ENCODE measurements at places on chromosomes 11 and 22.

DNA sequence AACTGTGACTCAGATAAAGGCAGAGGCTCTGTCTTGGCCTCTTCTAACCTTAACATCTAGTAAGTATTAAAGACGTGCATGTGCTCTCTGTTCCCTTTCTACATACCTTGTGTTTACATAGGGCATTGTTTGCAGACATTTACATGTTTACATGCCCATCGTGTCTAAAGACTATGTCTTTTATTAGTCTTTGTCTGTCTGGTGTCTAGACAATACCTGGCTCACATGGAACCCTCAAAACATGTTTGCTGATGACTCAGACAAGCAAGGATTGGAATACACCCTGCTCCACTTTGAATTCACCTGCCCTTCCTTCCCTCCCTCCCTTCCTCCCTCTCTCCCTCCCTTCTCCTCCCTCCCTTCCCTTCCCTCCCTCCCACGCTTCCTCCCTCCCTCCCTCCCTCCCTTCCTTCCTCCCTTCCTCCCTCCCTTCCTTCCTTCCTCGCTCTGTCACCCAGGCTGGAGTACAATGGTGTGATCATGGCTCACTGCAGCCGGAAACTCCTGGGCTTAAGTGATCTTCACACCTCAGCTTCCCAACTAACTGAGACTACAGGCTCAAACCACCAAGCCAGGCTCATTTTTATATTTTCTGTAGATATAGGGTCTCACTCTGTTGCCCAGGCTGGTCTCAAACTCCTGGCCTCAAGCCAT, 23.7 kb upstream of the SORL1-AS1 start:
- peak; percentile 82 for DNase-seq

DNA sequence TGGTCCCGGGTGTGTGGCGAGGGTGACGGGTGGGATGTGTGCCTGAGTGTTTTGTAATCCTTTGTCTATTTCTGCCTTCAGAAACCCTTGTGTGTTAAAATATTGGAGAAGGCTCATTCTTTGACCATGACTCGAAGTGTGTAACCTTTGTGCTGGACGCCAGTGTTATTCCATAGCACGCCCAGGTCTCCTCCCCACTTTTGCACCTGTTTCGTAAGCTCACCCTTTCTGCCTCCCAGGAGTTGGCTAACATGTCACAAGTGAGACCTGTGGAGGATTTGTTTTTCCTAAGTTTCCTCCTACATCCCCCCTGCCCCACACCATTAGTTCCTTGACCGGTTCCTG, 382 bp downstream of the C11orf54 start:
- peak; percentile 79 for DNase-seq

GRCh38 chr11:109858152-109858551, 235.0 kb upstream of the ZC3H12C start:
- no peak for DNase-seq

DNA sequence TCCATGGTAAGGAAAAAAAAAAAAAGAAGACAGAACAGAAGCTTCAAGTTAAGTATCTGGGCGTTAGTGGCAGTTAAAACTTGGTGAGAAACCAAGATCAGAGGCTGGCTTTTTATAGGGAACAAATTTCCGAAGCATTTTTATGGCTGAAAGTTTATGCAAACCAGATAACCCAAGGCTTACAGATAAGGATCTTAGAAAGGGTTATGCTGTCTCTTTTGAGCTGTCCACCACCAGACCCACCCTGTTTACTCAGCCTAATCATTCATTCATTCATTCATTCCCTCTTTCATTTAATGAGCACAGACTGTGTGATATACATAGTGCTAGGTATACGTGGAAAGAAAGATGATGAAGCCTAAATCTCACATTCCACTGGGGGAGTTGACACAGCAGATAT, 89.5 kb downstream of the ME3 start:
- DNase-seq, result no peak

- peak; percentile 21 for DNase-seq
These were observed 1.1 kb downstream of the SEC14L2 start for GRCh38 chr22:30397656-30398635.

- DNase-seq, result peak; percentile 25
These were observed 235.3 kb downstream of the CSNK2A3 start for GRCh38 chr11:11117730-11118129.

- no peak for DNase-seq
These were observed 9.6 kb upstream of the RANBP1 start for GRCh38 chr22:20106205-20106848.

DNA sequence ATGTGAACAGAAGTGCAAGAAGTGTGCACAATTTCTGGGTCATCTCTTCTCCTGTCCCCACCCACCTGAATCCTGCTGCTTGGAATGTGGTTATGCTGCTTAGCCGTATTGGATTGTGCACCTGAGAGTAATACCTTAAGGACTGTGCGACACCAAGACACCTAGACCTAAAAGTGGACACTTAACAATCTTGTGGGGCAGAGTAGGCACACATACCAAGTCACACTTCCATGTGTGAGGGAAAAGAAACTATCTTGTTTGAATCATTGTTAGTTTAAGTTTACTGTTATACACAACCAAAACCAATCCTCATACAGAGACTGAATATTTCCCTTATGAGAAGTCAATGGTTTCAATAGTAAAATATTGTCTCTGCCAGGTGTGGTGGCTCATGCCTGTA, 93.7 kb downstream of the CCDC83 start:
- DNase-seq, result peak; percentile 74

DNA sequence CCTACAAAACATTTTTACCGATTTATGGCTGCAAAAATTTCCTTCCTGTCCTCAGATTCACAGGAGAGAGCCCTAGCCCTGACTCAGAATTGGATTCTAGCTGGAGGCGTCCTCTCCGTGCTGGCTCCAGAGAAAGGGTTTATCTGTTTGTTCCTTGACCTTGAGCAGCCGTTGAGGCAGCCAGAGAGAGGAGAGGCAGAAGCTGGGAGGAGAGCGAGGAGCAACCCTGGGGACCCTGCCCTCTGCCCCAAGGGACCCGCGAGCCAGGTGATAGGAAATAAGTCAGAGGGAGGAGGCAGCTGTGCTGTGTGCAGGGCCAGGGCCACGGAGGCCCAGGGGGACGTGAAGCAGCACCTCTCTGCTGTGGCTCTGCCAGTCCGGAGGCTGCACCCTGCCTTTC, 75.6 kb downstream of the IGLL1 start:
- no peak for DNase-seq

DNA sequence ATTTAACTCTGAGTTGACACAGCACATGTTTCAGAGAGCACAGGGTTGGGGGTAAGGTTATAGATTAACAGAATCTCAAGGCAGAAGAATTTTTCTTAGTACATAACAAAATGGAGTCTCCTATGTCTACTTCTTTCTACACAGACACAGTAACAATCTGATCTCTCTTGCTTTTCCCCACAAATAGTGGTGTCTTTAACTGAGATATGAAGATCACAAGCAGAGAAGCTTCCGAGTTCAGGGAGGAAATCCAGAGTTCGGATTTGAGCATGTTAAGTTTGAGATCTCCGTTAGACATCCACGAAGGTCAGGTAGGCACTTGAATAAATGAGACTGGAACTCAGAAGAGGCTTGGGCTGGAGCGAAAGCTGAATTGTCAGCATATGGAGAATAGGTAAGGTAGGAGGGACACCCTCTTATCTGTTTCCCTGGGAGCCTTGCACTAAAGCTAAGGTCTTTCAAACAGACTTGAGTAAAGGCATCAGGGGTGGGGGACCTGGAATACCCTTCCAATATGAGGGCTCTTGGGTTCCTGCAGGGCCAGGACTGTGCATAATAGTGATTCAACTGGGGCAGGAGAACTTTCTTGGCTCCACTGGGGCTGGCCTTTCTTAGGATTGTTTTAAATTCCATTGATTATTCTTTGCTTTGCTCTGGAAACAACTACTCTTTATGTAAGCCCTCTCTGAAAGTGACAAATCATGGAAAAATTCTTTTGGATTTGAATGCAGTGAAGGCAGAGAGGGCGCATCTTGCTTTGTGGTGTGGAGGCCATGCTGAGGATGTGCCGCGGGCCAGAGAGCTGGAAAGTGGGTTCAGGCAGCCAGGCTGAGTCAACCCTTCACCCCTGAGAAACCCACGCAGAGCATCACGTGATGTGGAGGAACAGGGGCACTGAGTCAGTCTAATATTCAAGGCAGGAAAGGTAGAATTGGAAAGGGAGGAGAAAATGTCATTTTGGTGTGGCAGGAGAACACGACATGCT, 62.7 kb upstream of the AMPD3 start:
- no peak for DNase-seq

DNA sequence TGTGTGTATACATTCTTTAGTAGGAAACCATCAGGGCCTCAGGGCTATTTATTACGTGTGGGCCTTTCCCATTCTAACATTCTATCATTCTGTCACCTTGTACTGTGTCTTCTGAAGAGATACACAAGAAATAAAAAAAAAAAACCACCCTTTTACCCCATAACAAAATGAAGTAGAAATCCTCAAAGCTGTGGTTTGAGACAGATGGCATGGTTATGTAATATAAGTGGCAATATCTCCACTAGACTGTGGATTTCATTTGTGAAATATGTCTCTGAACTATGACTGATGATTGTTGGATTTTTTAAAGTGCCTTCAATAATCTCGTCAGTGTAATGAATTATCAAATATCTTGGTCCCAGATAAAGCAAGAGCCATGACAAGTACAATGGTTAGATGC, 150.0 kb upstream of the BLID start:
- DNase-seq, result no peak

GRCh38 chr11:61162092-61162941, 1.1 kb upstream of the VPS37C start:
- DNase-seq, result peak; percentile 80

DNA sequence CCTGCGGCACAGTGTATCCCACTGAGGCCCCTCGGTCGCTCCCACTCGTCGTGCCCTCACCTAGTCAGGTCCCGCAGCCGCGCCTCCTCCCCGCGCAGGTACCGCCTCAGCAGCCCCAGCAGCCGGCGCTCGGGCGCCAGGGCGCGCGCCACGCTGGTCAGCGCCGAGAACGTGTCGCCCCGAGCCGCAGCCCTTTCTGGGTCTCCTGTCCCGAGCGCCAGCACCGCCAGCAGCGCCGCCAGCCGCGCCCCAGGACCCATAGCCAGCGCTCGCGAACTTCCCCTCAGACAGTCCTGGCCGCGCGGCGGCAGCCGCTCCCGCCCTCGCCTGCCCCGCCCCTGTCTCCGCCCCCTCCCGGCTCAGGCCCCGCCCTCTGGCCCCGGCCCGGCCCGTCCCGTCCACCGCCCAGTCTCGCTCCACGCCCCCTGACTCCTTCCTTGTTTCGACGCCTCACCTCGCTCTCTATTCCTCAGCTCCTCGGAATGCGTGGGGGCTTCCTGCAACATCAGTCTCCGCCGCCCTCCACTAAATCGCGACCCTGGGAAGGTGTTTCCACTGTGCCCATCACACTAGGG, at the start of gene P4HA3:
Gene P4HA3 (minus strand): TSS at position 289 of the 575 bp plus-strand sequence. CDS start 29 bp downstream, at position 260.
- DNase-seq, result peak; percentile 63

DNA sequence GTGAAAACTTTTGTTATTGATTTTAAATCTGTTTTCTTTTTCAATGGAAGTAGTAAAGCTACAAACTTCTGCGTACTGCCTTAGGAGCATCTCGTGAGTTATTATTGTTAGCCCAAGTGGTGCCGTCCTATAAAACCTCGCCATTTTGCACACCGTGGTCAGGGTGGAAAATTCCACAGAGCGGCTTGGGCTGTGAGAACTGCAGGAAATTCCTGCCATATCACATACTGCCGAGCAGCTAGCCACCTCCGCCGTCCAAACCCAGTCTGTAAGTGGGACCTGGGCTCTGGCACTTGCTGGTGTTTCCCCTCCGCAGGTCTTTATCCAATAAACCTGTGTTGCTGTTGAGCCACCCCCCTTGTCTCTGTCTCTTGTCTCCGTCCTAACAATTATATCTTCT, 88.0 kb upstream of the POU2AF2 start:
- no peak for DNase-seq

DNA sequence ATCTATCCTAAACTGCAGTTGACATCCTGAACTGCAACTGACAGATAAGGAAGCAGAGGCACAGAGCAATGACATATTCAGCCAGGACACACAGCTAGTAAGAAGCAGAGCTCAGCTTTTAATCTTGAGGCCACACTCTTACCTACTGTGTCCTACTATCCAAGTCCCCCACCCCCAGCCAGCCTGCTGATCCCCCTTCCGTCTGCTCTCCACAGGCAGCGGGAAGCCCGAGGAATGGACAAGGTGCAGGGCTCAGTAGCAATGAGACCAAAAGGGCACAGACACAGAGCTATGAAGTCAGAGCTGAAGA, 4.3 kb downstream of the POLR3H start:
- DNase-seq, result no peak

GRCh38 chr11:64072871-64073270, 37.1 kb downstream of the FLRT1 start:
- DNase-seq, result no peak

DNA sequence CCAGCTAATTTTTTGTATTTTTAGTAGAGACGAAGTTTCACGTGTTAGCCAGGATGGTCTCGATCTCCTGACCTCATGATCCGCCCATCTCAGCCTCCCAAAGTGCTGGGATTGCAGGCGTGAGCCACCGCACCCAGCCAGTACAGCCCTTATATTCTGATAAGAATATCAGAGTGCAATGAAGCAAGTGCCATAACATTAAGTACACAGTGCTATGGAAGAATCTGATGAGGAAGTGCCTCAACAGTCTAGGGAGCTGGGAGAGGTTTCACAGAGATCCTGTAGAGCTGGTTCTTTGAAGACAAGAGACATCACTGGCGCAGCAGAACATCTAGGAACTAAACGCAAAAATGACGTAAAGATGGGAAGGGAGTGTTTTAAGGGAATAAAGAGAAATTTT, 2.1 kb downstream of the RTCB start:
- peak; percentile 6 for DNase-seq

DNA sequence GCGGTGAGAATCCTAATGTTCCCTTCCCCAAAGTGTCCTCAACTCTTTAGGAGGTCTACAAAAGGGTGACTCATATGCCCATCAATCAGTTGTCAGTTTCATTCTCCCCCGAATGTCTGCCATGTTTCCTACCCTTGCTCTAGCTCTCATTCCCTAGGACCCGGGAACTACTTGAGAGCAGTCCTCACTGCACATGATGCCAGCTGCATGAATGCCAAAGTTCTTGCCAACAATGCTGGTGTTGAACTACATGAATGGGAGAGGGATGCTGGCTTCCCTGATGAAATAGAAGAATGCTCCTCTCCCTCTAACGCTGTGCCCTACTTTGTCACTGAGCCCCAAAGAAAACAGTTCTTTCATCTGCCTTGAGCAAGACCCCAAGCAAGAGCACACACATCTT, 12.5 kb upstream of the FSHB start:
- no peak for DNase-seq

DNA sequence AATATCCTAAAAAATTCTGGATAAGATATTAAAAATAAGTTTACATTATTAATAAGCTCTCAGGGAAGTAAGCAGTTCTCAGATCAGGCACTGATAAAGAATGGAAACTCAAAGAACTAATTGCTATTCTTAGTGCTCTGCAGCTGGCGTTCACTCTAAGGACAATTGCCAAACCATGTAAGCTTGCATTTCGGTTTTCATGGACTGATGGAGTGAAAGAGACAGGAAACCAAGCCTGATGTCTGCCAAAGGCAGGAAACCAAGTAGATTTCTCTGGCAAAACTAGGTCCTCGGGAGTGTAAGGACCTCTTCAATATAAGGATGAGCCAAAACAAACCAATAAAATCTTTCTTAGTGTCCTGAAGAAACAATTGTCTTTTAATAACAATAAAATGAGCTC, 355.2 kb downstream of the RAB38 start:
- no peak for DNase-seq
